ENCODE measurements at places on chromosomes 6 and 20.

- no peak for DNase-seq
Measured at GRCh38 chr20:54711071-54711470, 235.7 kb downstream of the DOK5 start.

- DNase-seq = no peak
Measured at GRCh38 chr6:118551063-118552053, 3.3 kb downstream of the PLN start.

GRCh38 chr6:81450180-81450579 is 302.3 kb downstream of the TENT5A start:
- peak; percentile 70 for DNase-seq

GRCh38 chr6:31407699-31408098 is 4.3 kb downstream of the MICA start:
- DNase-seq = no peak

- DNase-seq = no peak
Measured at GRCh38 chr20:15039088-15039752, 701.8 kb upstream of the FLRT3 start.

- DNase-seq = no peak
Measured at GRCh38 chr6:107033126-107033525, 5.1 kb downstream of the MTRES1 start.

GRCh38 chr6:35152067-35152707 is 11.0 kb upstream of the TCP11 start:
- DNase-seq = no peak

- DNase-seq = no peak
Measured at GRCh38 chr6:54192993-54193392, 81.8 kb downstream of the MLIP start.

GRCh38 chr20:7855545-7855944 is 84.7 kb downstream of the HAO1 start:
- no peak for DNase-seq

- no peak for DNase-seq
Measured at GRCh38 chr6:24847402-24847801, 48.7 kb upstream of the ARMH2 start.

GRCh38 chr6:77030929-77031674 is 432.2 kb downstream of the HTR1B start:
- no peak for DNase-seq

- DNase-seq = no peak
Measured at GRCh38 chr6:1103021-1103420, 208.9 kb upstream of the FOXQ1 start.

DNA sequence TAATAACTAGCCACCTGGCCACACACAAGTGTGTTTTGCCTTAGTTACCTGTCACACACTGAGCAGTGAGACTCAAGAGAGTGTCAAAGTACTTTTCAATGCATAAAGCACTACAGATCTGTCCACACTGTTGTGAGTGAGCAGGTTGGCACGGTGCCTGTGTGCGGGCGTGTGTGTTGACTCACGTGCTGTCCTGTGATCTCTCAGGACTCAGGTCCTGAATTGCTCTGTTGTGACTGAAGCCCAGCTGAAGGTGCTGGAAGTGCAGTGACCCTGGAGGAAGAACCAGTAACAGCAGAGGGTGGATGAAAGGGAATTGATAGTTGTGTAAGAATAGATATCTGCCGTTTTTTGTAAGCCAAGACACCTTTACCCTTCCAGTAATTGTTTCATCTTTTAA is 18.3 kb downstream of the SLC16A10 start:
- DNase-seq = peak; percentile 91

DNA sequence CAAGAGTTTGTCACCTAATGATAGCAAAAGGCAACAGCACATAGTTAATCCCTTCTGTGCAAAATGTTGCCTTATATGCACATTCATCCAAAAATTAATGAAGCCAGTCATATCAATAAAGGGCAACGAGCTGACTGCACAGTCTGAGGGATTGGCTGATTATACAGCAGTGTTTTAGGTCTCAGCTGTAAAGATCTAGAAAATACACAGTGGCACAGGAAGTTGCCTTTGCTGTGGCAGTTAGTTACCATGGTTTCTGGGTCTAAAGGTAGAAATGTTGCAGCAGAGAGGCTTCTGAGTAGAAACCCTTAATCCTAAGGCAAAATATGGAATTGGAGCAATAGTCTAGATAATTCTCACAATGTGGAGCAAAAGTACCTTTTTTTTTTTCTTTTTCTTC is 89.7 kb downstream of the SMPDL3A start:
- no peak for DNase-seq

GRCh38 chr6:170257376-170257775 is 33.5 kb downstream of the DLL1 start:
- DNase-seq = no peak

DNA sequence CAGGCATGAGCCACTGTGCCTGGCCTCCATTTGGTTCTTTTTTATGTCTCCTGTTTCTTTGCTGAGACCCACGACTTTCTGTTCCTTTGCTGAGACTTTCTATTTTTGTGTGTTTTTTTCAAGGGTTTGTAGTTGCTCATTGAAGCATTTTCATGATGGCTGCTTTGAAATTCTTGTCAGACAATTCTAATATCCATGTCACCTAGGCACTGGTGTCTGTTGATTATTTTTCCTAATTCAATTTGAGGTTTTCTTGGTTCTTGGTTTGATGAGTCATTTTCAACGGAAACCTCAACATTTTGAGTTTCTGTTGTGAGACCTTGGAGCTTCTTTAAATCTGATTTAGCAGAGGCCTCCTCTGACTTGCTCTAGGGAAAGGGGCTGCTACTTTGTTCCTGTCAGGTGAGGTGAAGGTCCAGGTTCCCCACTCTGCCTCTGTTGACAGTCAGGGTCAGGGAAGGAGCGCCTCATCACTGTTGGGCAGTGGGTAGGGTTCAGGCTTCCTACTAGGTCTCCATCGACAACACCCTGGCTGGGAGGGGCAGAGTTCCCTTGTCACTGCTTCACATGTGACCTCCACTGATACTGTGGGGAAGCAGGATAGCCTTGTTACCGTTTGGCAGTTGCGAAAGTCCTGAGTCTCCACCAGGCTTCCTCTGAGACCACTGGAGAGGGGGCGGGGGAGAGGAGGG is 67.2 kb upstream of the RNF24 start:
- DNase-seq = peak; percentile 86

DNA sequence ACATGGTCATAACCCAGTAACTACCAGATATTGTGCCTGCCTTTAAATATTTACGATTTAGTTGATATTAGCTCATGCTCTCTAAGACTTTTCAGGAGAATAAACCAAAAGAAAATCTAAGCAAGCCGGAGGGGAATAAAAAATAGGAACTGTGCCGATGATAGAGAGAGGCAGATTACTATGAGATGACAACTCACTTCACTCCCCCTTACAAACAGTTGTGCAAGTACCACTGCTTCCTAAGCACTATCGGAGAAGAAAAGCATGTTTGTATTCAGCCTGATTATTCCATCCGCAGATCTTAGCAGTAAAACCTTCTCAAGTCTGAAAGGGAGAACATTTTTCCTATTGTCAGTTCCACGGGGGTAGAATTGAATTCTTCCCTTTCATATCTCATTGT is 294.4 kb downstream of the KCNQ5 start:
- DNase-seq = no peak

DNA sequence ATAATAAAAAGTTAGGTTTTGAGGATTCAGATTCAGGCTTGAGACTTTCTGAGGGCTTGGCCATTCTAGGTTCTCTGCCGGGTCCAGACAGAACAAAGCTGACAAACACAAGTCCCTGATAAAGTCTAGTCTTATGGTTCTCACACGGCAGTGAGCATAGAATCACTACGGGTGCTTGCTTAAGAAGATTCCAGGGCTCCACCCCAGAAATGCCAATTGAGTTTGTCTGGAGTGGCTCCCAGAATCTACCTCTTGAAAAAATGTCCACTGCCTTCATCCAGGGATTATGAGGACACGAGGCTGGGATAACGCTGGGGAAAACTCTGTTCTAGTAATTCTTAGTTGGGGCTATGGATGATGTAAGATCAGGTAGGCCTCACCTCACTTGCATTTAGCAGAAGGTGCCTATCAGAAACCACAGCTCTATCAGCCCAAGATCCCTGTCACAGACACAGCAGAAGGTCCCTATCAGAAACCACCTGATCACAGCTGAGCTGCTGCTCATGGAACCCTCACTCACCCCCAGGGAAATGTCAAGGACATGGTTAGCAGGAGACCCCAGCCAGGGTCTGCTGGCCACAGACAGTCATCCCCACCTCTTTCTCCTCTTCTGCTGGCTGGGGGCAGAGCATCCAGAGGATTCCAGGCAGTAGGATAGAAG is 52.3 kb downstream of the RAB44 start:
- DNase-seq = no peak
